GM04504 (cell line): ENCODE measurements at places on chromosomes 5 and 9.

DNA sequence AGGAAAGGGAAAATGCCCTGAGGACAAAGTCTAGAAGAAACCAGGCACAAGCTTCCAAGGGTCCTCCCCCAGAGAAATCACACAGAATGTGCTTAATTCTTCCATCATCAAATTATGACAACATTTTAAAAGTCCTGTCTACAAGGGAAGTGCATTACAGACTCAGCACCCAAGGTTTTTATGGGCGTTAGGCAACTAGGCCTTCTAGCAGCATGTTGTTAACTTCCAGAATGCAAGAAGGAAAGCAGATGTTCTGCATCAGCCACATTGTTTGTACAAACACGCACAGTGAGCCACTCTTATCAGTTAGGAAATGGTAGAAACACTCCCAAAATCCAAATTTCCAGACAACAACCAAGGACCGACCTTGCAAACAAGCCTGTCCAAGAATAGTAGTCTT, 26.5 kb downstream of the SMC5 start:
- DNase-seq: peak; percentile 49

DNA sequence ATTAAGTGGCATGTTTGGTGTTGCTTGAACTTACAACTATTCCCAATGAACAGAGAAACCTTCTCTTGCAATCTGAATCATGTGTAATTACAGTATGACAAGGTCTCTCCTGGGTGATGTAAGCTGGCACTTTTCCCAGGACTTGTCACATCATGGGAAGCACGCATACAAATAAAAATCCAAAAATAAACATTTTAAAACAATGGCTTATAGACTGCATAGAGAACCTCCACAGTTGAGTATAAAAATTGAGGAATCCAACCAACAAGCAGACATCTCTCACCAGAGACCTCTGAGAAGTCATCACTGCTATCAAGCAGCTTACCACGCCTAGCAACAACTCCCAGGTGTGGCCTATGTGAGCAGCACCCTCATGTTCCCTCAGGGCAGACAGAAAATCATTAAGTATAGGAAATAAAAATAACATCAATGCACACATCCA, 3.9 kb downstream of the MLLT3 start:
- DNase-seq: peak; percentile 70

GRCh38 chr9:12818431-12819000, 43.7 kb downstream of the LURAP1L start:
- DNase-seq: peak; percentile 35

DNA sequence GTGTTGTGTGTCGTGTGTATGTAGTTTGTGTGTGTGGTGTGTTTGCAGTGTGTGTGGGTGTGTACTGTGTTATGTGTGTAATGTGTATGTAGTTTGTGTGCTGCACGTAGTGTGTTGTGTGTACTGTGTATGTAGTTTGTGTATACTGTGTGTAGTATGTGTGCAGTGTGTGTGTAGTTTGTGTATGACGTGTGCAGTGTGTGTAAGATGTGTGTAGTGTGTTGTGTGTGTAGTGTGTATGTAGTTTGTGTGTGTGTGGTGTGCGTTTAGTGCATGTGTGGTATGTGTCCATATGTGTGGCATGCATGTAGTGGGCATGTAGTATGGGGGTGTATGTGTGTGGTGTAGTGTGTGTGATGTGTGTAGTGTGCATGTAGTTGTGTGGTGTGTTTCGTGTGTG, 39.6 kb downstream of the SYK start:
- no peak for DNase-seq

GRCh38 chr5:56480705-56481427, 247.7 kb upstream of the ANKRD55 start:
- DNase-seq: no peak

DNA sequence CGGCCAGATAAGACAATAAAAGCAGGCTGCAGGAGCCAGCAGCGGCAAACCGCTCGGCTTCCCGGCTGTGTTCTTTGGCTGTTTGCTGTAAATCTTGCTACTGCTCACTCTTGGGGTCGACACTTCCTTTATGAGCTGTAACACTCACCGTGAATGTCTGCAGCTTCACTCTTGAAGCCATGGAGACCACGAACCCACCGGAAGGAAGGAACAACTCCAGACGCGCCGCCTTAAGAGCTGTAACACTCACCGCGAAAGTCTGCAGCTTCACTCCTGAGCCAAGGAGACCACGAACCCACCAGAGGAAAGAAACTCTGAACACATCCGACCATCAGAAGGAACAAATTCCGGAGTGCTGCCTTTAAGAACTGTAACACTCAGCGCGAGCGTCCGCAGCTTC, 451.7 kb downstream of the AGTPBP1 start:
- DNase-seq: no peak

DNA sequence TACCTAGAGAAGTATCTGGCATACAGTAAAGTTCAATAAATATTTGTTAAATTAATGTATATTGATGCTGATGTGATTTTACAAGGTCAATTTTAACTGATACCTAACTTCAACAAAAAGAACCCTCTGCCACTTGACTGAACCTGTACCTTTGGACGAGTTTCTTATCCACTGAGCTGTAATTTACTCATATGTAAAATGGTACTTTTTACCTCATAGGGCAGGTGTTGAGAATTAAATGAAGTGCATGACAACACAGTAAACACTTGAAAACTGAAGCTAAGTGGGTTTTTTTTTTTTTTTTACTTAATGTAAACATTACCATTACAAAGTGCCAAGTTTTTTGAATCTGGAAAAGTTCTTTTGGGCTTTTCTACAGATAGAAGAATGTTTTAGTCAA, 15.4 kb downstream of the NIPSNAP3B start:
- DNase-seq: no peak

GRCh38 chr5:139653616-139654015, 5.5 kb downstream of the CXXC5 start:
- no peak for DNase-seq

DNA sequence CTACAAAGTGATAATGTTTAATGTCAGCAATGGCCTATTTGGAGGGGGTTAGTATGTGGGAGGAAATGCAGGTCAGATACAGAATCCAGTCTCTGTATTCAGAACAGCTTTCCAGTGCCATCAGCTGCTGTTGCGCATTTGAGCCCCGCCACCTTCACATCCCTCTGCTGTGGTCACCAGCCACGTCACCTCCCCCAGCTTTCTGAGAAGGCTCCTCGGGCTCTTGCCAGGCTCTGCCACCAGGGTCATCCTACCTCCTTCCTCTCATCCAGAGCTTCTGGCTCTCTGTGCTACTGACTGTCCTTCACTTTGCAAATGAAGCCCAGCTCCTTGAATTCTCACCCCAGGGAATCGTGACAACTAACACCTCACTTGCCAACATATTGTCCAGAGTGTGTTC, 138.8 kb downstream of the PIK3R1 start:
- DNase-seq: no peak

- no peak for DNase-seq
Measured at GRCh38 chr9:2385746-2386145, 235.8 kb upstream of the VLDLR start.

- DNase-seq: no peak
Measured at GRCh38 chr9:89360465-89360864, 42.2 kb downstream of the SECISBP2 start.

DNA sequence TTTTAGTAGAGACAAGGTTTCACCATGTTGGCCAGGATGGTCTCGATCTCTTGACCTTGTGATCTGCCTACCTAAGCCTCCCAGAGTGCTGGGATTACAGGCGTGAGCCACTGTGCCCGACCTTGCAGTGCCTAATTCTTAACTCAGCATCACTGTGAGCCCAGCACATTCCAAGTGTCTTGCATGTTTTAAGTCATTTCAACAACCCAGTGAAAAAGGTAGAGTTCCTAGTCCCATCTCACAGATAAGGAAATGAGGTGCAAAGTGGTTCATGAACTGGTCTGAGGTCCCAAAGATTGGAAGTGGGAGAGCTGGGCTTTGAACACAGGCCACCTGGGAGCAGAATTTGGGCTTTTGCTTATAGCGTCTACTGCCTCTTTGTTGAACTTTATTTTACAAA, 68.0 kb downstream of the ZNF366 start:
- no peak for DNase-seq

DNA sequence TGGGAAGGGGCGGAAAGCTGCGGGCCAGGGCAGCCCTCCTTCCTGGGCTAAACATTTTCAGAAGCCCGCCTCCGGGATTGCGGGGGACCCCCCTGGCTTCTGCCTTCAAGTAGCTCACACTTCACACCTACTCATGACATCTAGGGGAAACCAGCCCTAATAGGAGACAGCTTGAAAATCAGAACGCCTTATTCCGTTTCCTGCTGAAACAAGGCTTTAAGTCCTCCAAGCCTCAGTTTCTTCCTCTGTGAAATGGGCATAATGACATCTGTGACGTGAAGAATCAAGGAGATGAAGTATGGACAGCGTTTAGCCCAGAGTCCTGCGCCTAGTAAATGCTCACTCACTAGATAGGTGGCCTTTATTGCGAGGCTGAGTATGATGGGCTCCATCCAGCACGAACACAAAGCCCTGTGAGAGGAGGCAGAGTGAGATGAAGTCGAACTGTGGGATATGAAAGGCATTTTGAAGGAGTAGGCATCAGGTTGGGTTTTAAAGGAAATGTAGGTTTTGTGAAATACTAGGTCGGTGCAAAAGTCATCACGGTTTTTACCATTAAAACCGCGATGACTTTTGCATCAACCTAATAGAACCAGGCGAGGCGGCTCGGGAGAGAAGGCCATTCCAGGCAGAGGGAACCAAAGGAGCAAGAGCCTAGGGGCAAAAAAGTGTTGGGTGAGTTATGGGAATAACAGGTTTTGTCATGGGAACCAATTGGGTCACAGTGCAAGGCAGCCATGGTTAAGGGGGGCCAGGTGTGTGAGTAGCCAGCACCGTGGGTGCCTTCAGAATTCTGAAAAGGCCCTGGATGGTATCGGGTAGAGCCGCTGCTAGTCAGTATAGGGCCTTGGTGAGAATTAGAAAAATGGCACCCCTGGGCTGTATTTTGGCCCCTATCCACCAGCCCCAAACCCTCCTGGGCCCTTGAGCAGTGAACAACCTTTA, 1.0 kb upstream of the TSC1 start:
- no peak for DNase-seq

GRCh38 chr9:21681641-21682040, 120.8 kb upstream of the MTAP start:
- peak; percentile 69 for DNase-seq

- DNase-seq: no peak
Measured at GRCh38 chr5:174106997-174107655, 61.6 kb downstream of the NSG2 start.

DNA sequence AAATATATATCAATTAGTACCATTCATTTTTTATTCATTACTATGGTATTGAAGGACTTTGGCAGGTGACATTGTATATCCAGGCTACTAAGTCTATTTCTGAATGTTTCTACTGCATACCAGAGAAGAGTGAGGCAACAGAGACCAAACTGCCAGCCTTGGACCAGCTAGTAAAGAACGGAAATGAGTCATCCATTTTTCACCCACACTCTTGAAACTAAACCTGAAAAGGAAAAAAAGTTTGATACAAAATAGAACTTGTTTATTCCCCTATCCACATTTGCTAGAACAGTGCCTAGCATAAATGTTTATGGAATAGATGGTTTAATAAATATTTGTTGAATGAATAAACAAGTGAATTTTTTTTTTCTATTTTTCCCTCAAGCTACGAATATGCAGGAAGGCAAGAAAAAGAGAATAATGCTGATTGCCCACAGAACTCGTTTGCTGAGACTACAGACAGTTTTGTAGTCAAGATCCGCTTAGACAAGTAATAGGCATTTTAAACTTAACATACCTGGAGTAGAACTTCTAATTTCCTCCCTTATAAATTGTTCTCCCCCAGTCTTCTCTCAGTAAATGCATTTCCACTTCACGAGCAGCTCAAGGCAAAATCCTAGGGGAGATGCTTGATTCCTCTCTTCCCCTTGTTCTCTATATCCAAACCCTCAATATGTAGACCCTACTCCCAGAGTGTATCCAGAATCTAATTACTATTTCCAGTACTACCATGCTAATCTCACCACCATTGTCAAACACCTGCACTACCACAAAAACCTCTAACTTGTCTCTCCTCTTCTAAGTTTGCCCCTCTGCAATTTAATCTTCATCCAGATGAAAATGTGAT, 146.2 kb upstream of the RASA1 start:
- peak; percentile 58 for DNase-seq

DNA sequence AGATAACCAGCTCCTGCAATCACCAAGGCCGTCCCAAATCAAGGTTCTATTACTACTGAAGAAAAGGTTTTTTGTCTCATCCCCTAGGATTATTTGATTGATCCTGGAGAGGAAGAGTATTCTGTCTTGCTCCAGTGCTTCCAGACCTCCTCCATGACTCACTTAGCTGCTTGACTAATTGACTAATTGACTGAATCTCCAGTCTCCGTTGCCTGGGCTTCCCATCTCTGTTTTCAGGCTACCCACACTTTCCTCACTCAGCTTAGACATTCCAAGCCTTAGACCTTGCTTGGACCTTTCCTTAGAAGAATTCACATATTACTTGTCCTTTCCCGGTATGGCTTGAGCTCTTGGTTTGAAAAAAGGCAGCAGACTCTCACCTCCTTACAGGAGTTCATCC, 60.6 kb downstream of the FRMD3 start:
- no peak for DNase-seq

GRCh38 chr5:108625654-108626053, 122.0 kb upstream of the FER start:
- no peak for DNase-seq

GRCh38 chr9:137632230-137633161, 13.7 kb downstream of the EHMT1 start:
- DNase-seq: no peak

- no peak for DNase-seq
Measured at GRCh38 chr9:84294241-84294950, 46.2 kb downstream of the SLC28A3 start.

DNA sequence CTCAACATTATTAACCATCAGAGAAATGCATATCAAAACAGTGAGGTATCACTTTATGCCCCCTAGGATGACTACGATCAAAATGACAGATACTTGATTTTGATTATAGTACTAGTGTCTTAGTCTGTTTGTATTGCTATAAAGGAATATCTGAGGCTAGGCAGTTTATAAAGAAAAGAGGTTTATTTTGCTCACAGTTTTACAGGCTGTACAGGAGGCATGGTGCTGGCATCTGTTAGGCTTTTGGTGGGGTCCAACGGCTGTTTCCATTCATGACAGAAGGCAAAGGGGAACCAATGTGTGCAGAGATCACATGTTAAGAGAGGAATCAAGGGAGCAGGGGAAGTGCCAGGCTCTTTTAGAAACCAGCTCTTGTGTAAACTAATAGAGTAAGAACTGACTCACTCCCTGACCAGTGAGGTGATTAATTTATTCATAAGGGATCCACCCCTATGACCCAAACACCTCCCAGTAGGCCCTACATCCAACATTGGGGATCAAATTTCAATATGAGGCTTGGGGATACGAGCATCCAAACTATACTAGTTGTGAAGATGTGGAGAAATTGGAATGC, 16.0 kb upstream of the AFF4 start:
- no peak for DNase-seq

- DNase-seq: no peak
Measured at GRCh38 chr9:104774132-104774531, 10.2 kb downstream of the NIPSNAP3B start.

- no peak for DNase-seq
Measured at GRCh38 chr5:96157077-96157780, 195.6 kb upstream of the ELL2 start.

- DNase-seq: no peak
Measured at GRCh38 chr9:13083366-13083765, 196.1 kb downstream of the MPDZ start.

- DNase-seq: no peak
Measured at GRCh38 chr5:89668821-89669220, 740.7 kb downstream of the CETN3 start.

- no peak for DNase-seq
Measured at GRCh38 chr5:35172533-35172932, 57.8 kb downstream of the PRLR start.
